Tracheal epithelial cell (primary cell): ENCODE measurements at places on chromosomes 2 and 18. TPM values are rescaled to one million over a fixed set of nuclear protein-coding genes. Genes with fewer than 3 reads are reported as not detected.

Gene CELF4
- total RNA-seq, result not detected in 2 replicates

Gene CMPK2
- total RNA-seq, result 1.4 TPM in 1 of 2 replicates, not detected in the other

Gene SERPINB4
- 8.1 and 10.8 TPM in 2 replicates for total RNA-seq

Gene C2orf76
- 3.4 and 4.8 TPM in 2 replicates for total RNA-seq

Gene ASXL3
- total RNA-seq, result under 0.01 and 0.72 TPM in 2 replicates

Gene CPO
- total RNA-seq, result not detected in 2 replicates

Gene EVA1A
- total RNA-seq, result 6.2 and 44.8 TPM in 2 replicates

Gene APLF
- 5.1 and 6.3 TPM in 2 replicates for total RNA-seq

Gene ACTG2
- total RNA-seq, result not detected in 2 replicates

Gene NETO1
- total RNA-seq, result 0.24 TPM in 1 of 2 replicates, not detected in the other

Gene LINC00305
- total RNA-seq, result not detected in 2 replicates

Gene SNORC
- total RNA-seq, result 0.24 and 1.3 TPM in 2 replicates

Gene UGT1A3
- total RNA-seq, result 0.24 TPM in 1 of 2 replicates, not detected in the other

Gene PTH2R
- under 0.01 and 0.48 TPM in 2 replicates for total RNA-seq

Gene REG3A
- not detected in 2 replicates for total RNA-seq

Gene NDUFAF7
- total RNA-seq, result 8.4 and 13.2 TPM in 2 replicates

Gene AGAP1
- total RNA-seq, result 14.0 and 16.0 TPM in 2 replicates

Gene LRRTM4
- not detected in 2 replicates for total RNA-seq

Gene DSEL
- total RNA-seq, result 1.3 and 2.2 TPM in 2 replicates
